Ovary (tissue), 10 donors: ENCODE measurements at places on chromosomes 1 and 21. TPM values are rescaled to one million over a fixed set of nuclear protein-coding genes. Genes with fewer than 3 reads are reported as not detected.

GRCh38 chr1:199854686-199855321 lies 172.7 kb upstream of the NR5A2 start:
- no peak for DNase-seq

DNA sequence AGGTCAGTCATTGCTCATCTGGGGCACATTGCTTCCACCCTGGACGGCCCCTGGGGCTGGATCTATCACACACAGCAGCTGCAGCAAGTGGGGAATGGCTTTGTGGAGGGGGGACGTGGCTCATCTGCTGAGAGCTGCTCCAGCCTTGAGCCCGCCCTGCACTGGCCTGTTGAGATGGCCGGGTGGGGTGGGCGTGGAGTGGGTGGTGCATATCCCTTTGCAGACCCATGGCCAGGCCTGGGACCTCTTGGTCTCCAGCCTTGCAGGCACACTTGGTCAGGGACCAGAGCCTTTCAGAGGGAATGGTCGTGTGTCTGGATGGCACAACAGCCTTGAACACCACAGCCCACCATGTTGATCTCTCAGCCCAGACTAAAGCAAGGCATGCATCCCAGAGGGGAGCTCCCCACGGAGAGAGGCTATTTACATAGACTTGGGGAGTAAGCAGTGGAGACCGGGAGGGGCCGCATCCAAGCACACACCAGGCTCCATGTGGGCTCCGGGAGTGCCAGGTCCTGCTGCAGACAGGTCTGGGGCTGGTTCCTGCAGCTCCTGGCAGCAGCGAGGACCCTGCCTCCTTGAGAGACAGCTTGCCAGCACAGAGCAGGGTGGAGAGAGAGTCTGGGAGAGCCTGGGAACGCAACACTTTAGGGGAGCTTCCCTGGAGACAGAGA lies 52.8 kb upstream of the SELENON start:
- DNase-seq: no peak

Gene SYNC
- total RNA-seq: 6.0 TPM

Gene FAM131C
- 0.22 TPM for total RNA-seq

Gene GOLT1A
- 0.41 TPM for total RNA-seq

Gene SLC6A9
- 1.1 TPM for total RNA-seq
